ENCODE measurements at places on chromosomes 13 and 19.
A peak's percentile ranks its signal among the peaks of the same experiment; 100 is the strongest.

- DNase-seq = peak; percentile 35
Measured at GRCh38 chr19:53086949-53087348, 16.3 kb downstream of the ZNF160 start.

DNA sequence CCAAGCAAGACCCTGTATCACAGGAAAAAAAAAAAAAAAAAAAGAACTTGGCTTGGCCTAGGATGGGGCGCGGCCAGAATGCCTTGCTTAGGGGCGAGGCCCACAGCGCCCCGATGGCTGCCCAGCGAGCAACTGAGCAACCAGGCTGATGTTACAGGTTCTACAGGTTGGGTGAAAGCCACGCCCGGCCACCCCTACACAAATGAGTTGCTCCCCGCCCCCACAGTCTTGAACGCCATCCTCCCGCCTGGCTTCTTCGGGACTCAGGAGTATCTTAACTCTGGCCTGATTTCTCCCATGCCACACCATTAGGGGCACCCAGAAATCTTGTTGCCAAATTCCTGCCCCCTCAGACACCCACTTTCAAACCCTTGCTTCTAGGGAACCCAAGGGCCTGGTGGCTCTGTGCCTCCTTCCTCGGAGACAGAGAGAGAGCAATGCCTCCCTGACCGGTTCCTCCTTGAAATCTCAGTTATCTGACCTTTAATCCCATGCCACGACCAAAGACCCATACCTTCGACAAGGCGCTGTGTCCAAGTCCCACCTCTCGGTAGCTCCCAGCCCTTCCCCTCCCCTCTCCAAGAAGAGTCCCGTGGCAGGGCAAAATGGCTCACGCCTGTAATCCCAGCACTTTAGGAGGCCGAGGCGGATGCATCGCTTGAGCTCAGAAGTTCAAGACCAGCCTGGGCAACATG, 1.1 kb upstream of the CBLC start:
- DNase-seq = no peak

DNA sequence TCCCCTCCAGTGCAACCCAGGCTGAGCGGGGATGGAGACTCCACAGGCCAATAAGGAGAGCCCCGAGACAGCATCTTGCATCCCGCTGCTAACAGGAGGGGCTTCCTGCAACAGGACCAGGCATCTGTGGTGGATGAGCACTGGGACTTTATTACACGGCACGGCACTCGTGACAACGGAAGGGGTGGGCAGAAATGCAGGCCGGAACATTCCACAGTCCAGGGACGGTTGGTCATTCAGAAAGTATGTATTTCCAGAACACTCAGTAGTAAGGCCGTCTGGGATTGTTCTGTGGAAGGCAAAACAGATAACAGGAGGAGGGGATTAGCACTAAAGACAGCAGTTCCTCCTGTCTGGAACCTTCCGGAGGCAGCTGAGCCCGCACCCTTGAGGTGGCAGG, 3.3 kb upstream of the TM6SF2 start:
- peak; percentile 79 for DNase-seq

DNA sequence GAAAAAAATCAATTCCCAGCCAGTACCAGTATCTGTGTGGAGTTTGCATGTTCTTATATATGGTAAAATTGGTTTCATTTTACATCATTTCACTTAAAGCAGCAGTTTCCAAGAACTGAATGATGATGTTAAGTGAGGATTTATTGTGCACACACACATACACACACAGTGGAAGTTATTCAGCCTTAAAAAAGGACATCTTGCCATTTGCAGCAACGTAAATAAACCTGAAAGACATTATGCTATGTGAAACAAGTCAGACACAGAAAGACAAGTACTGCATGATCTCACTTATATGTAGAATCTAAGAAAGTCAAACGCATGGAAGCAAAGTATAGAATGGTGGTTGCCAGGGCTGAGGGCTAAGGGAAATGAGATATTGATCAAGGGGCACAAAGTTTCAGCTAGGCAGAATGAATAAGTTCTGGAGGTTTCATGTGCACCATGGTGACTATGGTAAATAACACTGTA, 5.3 kb downstream of the SIGLECL1 start:
- no peak for DNase-seq

- no peak for DNase-seq
Measured at GRCh38 chr13:63693696-63694095, 2278.0 kb upstream of the PCDH20 start.

- no peak for DNase-seq
Measured at GRCh38 chr13:29743201-29743786, 107.1 kb downstream of the UBL3 start.

DNA sequence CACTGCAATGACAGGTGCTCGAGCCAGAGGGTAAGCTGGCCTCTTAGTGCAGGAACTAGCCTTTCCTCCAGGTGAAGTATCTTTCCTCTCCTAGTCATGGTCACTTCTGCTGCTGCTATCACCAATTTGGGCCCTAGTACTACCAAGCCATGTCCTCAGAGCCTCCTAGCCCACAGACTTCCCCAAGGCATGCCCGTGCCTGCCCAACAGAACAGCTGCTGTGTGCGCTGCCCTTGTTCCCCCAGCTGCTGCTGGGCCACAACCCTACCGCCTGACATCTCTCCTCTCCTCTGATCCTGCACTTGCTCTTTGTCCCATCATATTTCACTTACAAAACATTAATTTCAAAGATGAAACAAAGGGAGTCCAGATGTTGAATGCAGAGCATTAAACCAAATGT, 168.5 kb upstream of the FREM2 start:
- DNase-seq = no peak

- no peak for DNase-seq
Measured at GRCh38 chr19:3783660-3784584, 2.3 kb downstream of the MATK start.

- DNase-seq = no peak
Measured at GRCh38 chr13:44627441-44627840, 51.3 kb upstream of the TSC22D1 start.

GRCh38 chr13:52892925-52893324, 44.5 kb upstream of the PCDH8 start:
- no peak for DNase-seq

DNA sequence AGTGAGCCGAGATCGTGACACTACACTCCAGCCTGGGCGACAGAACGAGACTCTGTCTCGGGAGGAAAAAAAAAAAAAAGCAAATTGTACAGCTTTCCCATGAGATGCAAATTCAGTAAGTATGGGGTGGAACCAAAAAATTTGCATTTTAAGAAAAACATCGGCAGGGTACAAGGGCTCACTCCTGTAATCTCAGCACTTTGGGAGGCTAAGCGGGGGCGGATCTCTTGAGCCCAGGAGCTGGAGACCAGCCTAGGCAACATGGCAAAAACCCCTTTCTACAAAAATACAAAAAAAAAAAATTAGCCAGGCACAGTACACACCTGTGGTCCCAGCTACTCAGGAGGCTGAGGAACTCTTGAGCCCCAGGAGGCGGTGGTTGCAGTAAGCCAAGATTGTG, 91.2 kb downstream of the ELF1 start:
- DNase-seq = no peak

- DNase-seq = peak; percentile 14
Measured at GRCh38 chr13:102234618-102235017, 167.2 kb downstream of the FGF14 start.

GRCh38 chr13:77966671-77967070, 48.0 kb upstream of the EDNRB start:
- DNase-seq = no peak

DNA sequence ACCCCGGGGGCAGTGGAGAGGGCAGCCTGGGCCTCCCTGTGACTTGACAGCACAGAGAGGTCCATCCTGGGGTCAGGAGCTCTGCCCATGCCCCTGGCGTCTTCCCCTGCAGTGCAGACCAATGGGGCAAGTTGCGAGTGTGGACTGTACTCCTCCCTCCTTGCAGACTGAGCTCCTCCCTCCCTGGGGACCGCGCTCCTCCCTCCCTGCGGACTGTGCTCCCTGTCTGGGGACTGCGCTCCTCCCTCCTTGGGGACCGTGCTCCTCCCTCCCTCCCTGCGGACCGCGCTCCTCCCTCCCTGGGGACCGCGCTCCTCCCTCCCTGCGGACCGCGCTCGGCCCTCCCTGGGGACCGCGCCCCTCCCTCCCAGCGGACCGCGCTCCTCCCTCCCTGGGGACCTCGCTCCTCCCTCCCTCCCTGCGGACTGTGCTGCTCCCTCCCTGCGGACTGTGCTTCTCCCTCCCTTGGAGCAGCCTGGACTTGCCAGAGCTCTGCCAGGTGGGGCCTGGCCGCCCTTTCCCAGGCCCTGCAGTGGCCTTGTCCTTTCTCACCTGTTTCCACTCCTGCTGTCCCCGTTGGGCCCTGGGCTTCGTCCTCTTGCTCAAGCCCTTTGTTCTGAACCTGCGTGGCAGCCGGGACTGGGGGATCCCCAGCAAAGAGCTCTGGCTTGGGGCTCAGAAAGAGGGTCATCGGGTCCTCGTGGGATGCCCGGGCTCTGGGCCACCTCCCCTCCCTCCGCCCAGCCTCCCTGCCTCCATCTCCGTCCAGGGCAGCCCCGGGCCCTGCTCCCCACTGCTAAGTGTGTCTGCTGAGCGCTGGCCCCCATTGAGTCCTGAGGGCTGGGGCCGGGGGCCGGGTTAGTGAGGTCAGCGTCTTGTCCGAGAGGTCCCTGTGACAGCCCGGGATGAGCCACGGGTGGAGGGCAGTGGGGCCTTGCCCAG, 6.8 kb downstream of the GAMT start:
- no peak for DNase-seq

GRCh38 chr19:33344573-33344925, 29.0 kb upstream of the CEBPG start:
- no peak for DNase-seq

DNA sequence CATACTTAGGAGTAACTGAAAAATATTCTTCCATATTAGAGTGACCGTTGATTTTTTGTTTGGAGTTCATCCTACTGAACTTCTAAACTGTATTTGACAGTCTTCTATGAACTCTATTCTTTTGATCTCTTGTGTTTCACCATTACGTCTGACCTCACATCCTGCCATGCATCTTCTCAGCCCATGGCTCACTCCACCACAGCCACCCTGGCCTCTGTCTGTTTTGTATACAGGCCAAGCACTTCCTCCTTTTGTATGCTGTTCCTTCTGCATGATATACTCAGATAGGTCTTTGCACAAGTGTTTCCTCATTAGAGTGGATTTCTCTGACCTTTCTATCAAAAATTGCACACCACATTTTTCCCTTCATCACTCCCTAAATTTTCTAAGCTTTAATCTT, 119.9 kb downstream of the MAB21L1 start:
- DNase-seq = no peak

DNA sequence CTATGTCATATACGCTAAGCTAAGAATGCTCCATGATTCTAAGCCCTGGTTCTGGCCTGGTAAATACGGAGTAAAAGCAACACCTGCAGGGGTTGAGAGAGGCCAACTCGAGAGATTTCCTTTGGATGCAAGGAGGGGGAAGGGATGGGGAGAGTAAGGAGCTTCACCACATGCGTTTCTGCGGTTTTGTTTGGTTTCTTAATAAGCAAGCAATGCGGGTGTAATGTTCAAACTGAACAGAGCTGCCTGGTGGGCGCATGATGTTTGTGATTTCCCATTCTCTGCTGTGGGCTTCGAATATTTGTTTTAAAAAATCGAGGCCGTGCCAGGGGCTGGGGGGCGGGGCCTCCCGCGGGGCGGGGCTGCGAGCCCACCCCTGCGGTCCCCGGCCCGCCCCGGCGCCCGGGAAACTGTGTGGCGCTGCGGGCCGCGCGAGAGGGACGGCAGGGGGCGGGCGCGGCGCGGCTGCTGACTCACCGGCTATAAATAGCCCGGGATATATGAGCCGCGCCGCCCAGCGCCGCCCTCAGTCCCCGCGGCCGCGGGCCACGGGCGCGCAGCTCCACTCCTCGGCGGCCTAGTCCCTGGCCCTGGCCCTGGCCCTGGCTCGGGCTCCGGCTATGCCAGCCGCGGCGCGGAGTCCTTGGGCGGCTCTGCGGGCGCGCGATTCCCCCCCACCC, 5.1 kb downstream of the BBC3 start:
- DNase-seq = peak; percentile 55

DNA sequence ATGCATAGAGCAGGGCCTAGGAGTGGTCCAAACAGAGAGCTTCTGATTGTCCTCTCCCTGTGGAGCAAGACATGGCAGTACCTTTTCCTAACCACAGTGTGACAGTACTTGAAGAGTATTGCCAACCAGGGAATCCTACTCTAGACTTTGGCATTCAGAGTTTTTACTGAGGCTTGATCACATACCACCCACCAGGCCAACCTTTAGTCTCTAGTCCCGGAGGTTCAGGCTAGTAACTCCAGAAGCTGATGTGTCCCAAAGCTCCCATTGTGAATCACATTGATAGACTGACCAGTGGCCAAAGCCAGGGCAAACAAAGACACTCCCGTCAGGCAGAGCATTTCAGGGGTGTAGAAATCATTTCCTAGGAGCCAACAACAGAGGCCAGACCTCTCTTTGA, 18.4 kb downstream of the IFT88 start:
- DNase-seq = no peak

DNA sequence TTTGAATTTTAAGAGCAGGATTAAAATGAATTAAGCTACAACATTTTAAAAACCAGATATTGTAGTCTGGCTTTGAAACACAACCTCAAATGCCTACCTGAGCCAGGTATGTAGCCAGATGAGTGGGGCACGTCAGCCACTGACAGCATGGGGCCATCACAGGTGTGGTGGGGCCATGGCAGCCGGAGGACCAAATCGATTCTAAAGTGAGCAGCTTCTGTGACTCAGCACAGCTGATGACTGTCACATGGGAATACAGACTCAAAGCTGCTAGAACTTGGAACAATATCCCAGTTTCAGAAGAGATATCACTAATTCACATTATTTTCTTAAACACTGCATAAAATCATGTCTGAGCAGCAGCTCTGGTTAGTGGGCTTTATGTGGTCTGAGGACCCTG, 52.8 kb downstream of the SERP2 start:
- DNase-seq = no peak

- no peak for DNase-seq
Measured at GRCh38 chr13:59730026-59730425, 433.7 kb downstream of the DIAPH3 start.

DNA sequence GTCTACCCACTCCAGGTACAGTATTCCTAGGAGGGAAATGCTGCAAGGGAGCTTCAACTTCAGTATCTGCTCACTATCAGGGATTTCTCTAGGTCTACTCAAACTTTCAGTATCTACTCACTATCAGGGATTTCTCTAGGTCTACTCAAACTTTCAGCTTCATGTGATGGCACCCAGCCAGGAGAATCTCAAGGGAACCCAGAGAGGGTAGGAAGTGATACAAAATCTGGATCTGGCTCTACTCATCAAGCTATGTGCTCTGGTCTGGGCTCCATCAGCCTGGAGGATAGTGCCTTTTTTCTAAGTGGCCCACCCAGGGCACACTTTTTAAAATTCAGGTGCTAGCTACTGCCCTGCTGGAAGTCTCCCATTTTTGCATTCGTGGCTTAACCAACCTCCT, 52.3 kb upstream of the FNDC3A start:
- no peak for DNase-seq

DNA sequence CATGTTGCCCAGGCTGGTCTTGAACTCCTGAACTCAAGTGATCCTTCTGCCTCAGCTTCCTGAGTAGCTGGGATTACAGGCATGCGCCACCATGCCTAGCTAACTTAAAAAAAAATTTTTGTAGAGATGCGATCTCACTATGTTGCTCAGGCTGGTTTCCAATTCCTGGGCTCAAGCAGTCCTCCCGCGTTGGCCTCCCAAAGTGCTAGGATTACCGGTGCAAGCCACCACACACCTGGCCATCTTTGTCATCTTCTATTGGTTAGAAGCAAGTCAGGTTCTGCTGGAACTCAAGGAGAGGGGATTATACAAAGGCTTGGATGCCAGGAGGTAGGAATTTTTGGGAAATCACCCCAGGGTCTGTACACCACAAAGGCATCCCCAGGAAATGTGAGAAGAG, 25.2 kb downstream of the TNFSF14 start:
- no peak for DNase-seq

GRCh38 chr19:44689290-44690130, 9.4 kb upstream of the CEACAM16 start:
- no peak for DNase-seq

GRCh38 chr13:22238269-22238668, 567.4 kb downstream of the FGF9 start:
- DNase-seq = no peak
